ENCODE measurements at places on chromosomes 1 and 21.

DNA sequence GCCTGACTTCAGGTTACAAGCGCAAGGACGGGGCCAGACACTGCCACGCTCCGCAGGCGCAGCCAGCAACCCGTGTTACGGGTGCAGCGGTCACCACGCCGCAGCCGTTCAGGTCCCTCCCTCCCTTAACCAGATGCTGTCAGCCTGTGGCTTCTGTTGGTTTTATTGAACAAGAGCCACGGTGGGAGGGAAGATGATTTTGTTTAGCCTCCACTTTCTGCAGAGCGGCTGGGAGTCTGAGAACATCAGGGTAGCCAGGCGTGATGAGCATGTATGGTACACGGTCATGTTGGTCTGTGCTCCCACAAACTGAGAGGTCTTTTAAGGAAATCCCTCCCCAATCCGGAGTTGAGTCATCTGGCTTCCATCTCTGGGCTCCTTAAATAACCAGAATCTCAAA lies 18.5 kb upstream of the ADARB1 start:
- peak; percentile 47 for DNase-seq

DNA sequence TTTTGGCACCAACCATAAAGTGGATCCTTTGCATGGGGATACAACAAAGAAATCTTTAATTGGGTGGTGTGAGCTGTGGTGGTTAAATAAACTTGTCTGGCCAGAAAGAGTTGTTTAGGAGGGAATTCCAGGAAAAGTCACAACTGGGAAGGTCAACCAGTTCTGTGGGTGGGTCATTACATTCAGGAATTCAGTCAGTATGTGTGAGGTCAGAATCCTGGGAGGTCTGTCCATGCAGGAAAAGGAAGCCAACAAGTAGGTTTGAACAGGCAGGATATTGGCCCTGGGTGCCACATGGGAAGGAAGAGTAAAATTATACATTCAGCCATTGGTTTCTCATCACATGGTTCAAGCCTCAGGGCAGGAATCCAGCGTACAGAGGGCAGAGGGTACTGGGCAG lies 162.3 kb upstream of the ADAMTS5 start:
- DNase-seq, result no peak

- no peak for DNase-seq
These were observed 177.3 kb downstream of the KIF26B start for GRCh38 chr1:245332085-245332484.

DNA sequence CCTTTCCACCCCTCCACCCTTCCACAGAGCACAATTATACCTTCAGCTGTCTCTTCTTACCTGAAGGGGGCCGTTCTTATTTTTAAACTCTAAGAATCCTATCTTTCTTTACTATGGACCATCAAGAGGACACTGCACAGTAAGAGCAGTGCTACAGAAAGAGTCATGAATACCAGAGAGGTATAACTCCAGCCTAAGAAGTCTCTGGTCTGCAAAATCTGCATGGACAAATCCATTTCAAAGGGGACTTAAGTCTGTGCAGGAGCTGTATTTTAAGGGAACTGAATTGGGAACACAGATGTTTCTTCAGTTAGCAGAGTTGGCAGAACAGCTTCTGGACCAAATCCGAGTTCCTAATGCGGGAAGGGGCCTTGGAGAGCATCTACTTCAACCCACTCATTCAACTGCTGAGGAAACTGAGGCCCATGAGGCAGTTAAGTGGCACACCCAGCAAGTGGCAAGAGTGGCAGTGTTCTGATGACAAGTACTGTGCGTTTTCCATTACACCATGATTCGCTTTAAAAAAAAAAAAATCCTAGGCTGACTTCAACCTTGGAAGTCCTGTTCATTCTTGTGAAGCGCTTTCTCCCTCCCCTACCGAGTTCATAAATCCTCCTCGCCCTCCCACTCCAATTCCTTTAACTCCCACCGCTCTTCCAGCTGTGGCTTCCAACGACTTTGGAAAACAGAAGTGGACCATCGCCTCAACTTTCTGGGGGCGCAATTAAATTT lies 1.8 kb downstream of the PLPP3 start:
- peak; percentile 40 for DNase-seq

DNA sequence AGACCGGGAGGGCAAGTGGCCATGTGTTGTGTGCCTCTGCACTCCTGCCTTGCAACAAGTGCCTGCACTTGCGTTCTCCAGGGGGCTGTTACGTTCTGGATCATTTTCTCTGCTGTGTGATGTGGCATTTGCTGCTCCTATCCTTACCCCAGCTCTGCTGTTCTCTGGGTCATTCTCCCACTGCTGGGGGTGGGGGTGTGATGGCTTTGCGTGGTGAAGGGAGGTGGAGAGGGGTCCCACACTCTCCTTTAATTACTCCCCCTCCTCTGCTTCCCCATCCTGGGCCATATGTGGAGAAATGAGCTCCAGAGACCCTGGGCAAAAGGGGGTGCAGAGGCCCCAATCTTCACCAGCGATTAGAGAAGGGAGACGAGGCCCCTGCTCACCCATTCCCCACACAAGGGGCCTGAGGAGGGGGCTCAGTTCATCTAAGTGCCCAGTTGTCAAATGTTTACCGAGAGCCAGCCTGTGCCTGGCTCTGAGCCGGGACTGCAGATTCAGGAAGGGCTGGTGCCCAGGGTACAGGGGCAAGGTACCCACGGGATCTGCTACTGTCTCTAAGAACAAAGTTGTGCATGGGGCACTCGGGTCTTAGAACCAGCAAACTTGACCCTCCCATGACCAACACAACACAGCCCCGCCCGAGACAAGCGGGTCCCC lies 355.4 kb downstream of the PTPRU start:
- no peak for DNase-seq

DNA sequence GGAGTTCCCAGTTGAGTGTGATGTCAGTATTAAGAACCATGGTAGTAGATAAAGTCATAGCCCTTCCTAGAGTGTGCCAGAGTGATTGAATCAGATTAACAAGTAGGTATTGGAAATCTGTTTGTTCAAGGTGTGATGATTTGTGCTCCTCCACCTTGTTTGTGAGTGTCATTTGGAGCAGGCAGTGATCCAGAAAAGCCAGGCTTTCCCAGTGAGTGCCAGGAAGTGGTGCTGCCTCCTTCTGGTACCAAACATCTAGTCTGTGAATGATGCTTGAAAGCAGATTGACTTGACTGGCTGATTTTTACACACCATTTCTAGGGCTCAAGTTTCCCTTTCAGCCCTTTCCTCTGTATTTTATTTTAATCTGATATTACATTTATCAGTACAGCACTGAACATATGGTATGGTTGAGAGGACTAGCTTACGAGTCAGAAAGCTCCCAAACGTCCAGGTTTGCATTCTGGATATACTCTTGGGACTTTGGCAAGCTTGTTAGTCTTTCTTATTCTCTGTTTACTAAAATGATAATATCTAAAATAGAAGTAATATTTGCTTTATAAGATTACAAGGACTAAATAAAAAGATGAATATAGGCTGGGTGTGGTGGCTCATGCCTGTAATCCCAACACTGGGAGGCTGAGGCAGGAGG lies 100.7 kb downstream of the PATJ start:
- DNase-seq, result no peak
